ENCODE measurements at places on chromosomes 2 and 18.
A peak's percentile ranks its signal among the peaks of the same experiment; 100 is the strongest.

GRCh38 chr2:136932700-136933099 lies 167.4 kb downstream of the THSD7B start:
- DNase-seq, result peak; percentile 30

DNA sequence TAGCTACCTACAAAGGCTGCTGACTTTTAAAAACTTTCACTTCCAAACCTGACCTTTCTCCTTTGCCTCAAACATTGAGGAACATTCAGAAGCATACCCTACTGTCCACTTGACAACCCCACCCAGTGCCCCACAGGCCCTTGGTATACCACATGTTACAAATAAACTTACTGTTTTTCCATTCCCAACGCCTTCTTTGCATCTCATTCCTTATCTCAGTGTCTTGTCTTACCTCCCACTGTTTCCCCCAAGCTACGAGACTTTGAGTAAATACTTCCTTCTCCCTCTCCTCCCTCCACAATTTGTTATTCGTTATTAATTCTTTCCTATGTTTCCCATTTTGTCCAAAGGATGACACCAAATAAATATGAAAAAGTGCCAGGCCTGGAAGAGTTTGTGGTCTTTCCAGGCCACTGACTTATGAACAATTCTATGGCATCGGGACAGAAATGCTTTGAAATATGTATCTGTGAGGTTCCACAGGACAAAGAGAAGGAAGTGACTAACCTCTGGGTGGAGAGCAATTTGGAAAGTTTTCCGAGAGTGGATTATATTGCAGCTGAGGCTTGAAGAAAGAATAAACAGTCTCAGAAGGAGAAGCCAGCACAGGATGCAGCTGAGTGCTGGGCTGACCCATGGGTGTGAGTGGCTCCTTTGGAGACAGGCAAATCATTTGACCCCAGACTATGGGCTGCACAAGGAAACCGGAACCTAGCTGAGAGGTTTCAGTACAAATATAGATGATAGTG lies 409.0 kb downstream of the LPIN1 start:
- no peak for DNase-seq

DNA sequence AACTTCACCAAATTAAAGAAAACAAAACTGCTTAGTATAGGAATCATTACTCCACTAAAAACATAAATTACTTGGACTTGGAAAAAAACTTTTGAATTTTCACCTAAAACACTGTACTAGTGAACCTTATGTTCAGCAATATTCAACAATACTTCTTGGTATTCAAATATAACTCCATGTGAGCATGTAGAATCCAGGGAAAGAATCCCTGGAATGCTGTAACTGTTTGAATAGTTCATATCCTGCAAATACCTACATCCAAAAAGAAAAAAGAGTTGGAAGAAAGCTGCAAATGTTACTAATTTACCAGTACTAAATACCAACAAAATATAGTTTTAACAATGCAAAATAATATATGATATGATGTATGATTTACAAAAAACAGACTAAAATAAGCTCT lies 65.4 kb downstream of the IKZF2 start:
- no peak for DNase-seq

DNA sequence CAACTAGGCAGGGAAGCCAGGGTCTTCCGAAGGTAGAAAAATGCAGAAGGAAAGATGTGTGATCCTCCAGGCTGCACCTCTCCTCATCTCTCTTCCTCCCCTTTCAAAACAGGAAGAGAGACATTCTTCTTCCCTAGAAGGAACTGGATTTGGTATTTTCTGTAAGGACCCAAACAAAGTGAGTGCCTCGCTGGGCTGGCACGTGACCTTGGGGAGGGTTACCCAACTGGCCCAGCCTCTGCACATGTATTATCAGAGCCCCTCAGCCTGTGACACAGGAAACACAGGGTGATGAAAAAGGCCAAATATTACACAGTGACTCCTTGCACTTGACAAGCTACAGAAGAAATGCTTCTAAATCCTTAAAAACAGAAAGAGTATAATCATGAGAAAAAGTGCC lies 2.3 kb downstream of the HJURP start:
- no peak for DNase-seq

- DNase-seq, result no peak
Observed at GRCh38 chr2:11007331-11008264, 95.9 kb downstream of the KCNF1 start.

- no peak for DNase-seq
Observed at GRCh38 chr2:236847538-236848263, 238.0 kb upstream of the COPS8 start.
